MCF 10A (cell line): ENCODE measurements at places on chromosomes 7 and 10. TPM values are rescaled to one million over a fixed set of nuclear protein-coding genes. Genes with fewer than 3 reads are reported as not detected.

DNA sequence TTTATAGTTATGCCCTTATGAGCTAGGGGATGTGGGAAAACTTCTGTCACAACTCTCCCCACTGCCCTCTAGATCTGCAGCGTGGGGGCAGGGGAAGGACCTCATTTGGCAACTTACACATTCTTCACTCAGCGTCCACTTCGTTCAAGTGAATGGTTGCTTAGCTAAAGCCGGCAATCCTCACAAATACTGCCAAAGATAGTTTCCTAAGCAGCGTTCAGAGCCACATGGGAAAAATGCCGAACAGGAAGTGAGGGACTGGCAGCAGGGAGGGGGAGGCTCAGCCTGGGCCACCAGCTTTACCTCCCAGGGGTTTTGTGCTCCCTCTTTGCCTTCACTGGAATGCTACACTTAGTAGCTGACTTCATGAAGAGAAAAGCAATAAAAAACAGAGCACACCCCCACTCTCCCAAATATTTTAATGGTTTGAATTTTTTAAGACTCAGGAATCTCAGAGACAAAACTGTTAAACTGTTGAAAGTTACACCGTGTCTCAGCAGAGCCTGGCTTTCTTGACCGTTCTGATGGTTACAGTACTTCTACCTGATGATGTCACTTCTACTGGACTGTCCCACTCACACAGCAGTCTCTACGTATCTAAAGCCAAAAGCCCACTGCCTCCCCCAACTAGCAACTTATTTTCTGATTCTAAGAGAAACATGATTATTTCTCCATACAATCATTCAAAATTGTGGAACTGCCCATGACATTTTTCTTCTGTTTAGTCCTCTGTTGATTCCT is 10.4 kb downstream of the GRM3 start:
- no peaks in the 10 kb centered on the region for H3K4me1 ChIP-seq
- H3K4me3 ChIP-seq, result no peak overlapping the region
- no peaks in the 10 kb centered on the region for H3K36me3 ChIP-seq
- DNase-seq, result no peak
- H3K27ac ChIP-seq, result no peak overlapping the region

DNA sequence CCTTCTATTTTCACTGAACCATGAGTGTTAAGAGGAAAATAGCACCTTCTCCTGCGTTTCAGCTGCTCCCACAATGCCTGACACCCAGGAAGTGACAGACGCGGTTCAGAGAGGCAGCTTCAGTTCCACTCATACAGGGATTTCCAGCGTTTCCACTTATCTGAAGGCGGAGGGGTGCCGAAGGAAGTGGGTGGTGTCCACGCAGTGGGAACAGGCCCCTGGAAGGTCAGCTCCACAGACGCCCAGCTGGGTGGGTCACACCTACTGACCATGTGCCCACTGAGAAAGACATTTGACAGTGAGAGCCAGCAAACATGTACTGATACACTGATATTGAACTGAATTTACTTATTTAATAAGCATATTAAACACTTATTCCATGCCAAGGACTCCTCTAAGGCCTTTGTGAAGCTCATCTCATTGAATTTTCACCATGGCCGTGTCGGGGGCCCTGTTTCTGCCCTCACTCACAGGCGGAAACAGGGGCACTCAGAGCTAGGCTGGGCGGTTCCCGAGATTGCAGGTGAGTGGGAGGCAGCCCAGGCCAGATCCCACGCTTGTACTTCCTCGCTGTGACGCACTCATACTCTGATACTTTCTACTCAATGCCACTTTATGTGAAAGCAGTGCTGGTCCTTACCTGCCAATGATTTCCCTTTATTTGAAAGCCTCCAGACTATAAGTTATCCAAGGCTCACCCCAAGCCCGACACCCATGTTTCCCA is 96.8 kb downstream of the TCERG1L start:
- H3K4me3 ChIP-seq, result no peak overlapping the region
- no peak for DNase-seq
- no peaks in the 10 kb centered on the region for H3K4me1 ChIP-seq
- no peaks in the 10 kb centered on the region for H3K36me3 ChIP-seq
- H3K27me3 ChIP-seq, result no peaks in the 10 kb centered on the region

DNA sequence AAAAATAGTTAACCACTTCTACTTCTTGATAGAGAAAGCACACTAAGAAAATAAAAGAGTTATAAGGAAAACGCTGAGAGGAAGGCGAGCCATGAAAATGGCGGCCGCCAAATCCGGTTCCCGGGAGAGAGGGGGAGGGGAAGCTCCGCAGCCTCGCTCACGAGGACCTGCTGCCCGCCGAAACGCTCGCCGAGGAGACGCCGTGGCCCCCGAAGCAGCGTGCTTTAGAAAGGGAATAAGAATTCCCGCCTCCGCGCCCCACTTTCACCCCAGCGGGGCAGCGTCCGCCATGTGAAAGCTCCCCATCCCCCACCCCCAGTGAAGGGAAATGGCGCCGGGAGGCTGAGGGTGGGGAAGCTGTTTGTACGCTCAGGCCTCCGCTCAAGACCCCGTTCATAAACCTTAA is 505 bp downstream of the HNRNPA2B1 start:
- H3K4me1 ChIP-seq, result peaks cover 37% of the 10 kb centered on the region
- peaks cover 80% of the 10 kb centered on the region for H3K36me3 ChIP-seq
- H3K27me3 ChIP-seq, result no peaks in the 10 kb centered on the region
- peak overlapping the region; percentile 99 for H3K27ac ChIP-seq

GRCh38 chr10:27723436-27723835 is 22.2 kb downstream of the MKX start:
- no peak overlapping the region for H3K27ac ChIP-seq
- no peaks in the 10 kb centered on the region for H3K27me3 ChIP-seq
- H3K36me3 ChIP-seq, result no peaks in the 10 kb centered on the region
- DNase-seq, result no peak

GRCh38 chr7:152543799-152544198 is 108.0 kb upstream of the KMT2C start:
- H3K36me3 ChIP-seq, result no peaks in the 10 kb centered on the region
- DNase-seq, result no peak
- H3K4me3 ChIP-seq, result no peak overlapping the region

GRCh38 chr10:128960517-128960916 is 506.5 kb upstream of the MGMT start:
- no peak overlapping the region for H3K4me3 ChIP-seq
- no peaks in the 10 kb centered on the region for H3K36me3 ChIP-seq
- no peak overlapping the region for H3K27ac ChIP-seq
- no peaks in the 10 kb centered on the region for H3K27me3 ChIP-seq
- no peak for DNase-seq

Gene GNAT3
- not detected in 2 replicates for total RNA-seq

Gene NEUROG3
- not detected in 2 replicates for total RNA-seq
